Right cardiac atrium (tissue), 5 donors: ENCODE measurements at places on chromosomes 1 and 21.

DNA sequence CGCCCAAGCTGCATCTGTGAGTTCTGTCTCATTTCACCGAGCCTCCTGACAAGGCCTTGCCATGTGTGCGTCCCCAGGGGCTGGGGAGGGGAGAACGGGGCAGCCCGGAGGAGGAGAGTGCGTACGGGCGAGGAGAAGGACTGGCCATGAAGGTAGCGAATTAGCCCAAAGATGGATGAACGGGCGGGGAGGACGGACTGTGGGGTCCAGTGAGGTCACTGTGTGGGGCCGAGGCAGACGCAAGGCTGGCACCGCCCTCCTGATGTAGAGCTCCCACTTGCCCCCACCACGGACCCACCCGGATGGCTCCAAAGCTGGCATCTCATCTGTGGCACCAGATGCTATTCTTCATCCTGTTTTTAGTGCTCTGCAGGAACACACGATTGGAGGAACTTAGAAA, 330.4 kb downstream of the AJAP1 start:
- DNase-seq = no peak

GRCh38 chr1:14324248-14324630, 274.2 kb upstream of the KAZN start:
- no peak for DNase-seq

GRCh38 chr1:93680420-93681100, 1.1 kb downstream of the BCAR3 start:
- peak; percentile 86 for DNase-seq

- DNase-seq = no peak
Measured at GRCh38 chr1:99269321-99269720, 5.0 kb downstream of the PLPPR4 start.

GRCh38 chr1:93219443-93219842, 38.9 kb downstream of the CCDC18 start:
- no peak for DNase-seq

DNA sequence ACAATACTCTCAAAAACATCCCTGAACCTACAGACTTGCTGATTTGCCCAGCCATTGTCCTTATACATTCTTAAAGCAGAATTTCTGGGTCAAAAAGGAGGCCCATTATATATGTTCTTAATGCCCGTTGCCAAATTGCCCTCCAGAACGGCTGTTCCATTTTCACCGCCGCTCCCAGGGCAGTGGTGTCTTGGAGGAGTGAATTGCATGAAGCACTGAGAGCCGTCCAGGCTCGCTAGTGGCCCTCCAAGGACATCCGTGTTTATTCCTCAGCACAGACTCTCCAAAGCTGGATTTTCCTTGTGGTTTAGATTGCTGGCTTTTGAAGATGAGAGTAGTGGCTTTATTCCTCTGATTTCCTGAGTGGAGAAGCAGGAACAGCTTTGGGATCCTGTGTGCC, 68.8 kb downstream of the FHAD1 start:
- DNase-seq = no peak

DNA sequence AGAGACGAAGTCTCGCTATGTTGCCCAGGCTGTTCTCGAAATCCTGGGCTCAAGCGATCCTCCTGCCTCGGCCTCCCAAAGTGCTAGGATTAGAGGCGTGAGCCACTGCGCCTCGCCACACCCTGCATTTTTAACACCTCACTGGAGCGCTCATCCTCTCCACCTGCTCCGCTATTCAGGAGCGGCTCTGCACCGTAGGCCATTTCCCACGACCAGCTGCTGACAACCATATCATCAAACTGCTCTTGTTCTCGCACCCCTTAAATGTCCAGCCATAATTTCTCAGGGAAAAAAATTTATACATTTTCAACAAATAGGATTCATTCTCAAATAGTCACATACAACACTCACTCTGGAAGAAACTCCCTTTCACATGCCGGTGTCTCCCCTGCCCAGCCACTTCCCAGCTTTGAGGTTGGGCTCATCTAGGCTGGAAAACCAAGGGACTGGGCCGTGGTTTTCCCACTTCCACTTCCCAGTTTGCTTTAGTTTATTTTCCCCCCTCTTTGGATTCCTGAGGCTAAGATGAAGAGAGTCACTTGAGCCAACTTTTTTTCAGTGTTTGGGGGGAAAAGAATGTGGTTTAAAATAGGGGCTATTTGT, 639 bp upstream of the IPO9 start:
- no peak for DNase-seq

DNA sequence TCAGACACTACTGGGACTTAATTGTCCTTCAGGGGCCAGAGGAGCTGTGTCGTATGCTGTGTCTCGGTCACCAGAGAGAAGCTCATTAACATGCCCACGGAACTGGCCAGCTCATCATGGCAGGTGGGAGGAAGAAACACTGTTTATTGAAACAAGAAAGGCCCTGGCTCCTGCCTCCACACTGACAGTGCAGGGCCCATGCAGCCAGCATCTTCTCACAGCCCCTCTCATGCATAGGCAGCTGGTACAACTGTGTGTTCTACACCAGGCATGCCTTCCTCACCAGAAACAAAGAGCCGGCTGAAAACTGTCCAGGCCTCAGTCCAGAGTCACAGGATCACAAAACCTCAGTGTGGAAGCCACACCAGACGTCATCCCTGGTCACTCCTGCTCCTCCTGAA, 106.0 kb downstream of the UBE2U start:
- DNase-seq = no peak

- DNase-seq = peak; percentile 62
Measured at GRCh38 chr21:44962403-44962966, 22.7 kb downstream of the SLX9 start.

- no peak for DNase-seq
Measured at GRCh38 chr1:246317332-246318035, 189.6 kb downstream of the SMYD3 start.

- DNase-seq = no peak
Measured at GRCh38 chr21:41858466-41859296, 20.5 kb downstream of the PRDM15 start.

- DNase-seq = no peak
Measured at GRCh38 chr1:84913555-84913892, 20.5 kb upstream of the LPAR3 start.

GRCh38 chr1:40783001-40783905, at the start of gene KCNQ4:
TSS of gene KCNQ4 (plus strand) at chr1:40783787. CDS start at chr1:40784094, 307 bp downstream.
- peak; percentile 81 for DNase-seq

- DNase-seq = no peak
Measured at GRCh38 chr21:45818904-45819285, 162.7 kb upstream of the COL6A1 start.

DNA sequence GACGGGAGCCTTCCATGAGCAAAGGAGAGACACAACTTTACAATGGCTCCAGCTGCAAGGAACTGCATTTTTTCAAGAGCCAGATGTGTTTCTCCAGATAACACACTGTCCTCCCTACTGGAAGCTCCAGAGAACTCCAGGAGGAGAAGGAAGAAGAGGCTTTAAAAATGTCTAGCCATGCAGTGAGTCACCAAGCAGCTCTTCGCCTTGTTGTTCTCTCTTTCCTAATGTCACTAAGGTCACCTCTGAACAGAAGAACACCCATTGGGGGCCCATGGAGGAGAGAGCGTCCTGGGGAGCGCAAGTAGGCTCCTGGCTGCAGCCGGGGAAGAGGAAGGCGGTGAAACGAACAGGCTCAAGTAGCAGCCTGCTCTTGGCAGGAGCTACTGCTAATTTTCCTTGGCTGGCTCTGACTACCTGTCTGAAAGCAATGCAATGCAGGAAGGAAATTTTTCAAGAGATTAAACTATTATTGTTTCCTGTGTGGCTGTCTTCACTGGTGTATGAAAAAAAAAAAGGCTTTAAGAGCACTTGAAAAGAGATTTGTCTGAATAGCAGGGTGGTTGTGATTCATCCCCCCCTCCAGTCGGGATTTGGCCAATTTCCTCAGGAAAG, 321.9 kb downstream of the SETD4 start:
- DNase-seq = peak; percentile 11

DNA sequence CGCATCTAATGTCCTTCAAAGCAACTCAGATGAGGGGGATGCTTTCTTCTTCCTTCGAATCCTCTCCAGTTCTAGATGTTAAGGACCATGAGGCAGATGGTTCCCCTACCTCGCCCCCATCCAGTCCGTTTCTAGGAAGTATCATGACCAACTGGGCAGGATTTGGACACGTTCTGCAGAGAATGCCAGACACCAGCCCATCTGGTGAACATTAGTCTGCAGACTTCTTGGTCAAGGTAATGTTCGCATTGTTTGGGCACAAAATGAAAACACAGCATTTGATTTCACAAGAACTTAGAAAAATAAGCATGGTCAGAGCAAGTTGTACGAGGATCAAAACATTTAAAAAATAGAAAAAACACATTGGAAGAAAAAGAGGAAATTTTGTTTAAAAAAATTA, 25.4 kb upstream of the ADARB1 start:
- DNase-seq = no peak

DNA sequence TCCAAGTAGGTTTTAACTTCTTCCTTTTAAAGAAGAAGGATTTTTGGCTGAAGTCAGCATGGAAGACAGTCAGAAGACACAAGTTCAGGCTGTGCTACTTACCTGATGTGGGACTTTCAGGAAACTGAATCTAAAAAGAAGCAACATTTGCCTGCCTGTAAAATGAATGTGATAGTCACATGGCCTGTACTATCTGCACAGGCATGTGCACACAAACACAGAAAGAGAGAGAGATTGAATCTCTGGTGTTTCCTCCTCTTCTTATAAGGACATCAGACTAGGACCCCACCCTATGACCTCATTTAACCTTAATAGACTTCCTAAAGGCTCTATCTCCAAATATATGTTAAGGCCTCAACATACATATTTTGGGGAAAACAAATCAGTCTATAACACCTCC, 542.9 kb downstream of the PLPP3 start:
- no peak for DNase-seq

- no peak for DNase-seq
Measured at GRCh38 chr1:165451691-165452090, 6.8 kb upstream of the RXRG start.
